Central memory CD4-positive, alpha-beta T cell (primary cell): ENCODE measurements at places on chromosomes 5 and 9.

GRCh38 chr5:126826619-126827215 lies 49.8 kb downstream of the LMNB1 start:
- DNase-seq: no peak

DNA sequence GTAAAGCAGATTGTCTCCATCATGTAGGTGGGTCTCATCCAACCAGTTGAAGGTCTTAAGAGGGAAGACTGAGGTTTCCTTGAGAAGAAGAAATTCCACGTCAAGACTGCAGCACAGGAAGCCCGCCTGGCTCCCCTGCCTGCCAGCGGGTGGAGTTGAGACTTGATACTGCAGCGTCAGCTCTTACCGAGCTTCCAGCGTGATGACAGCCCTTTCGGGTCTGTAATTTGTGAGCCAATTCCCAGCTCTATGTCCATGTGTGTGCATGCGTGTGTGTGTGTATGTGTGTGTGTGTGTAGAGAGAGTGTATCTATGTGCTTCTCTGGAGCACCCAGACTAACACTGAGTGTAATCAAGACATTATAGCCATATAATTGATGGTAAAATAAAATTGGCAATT lies 379.7 kb upstream of the IRX2 start:
- DNase-seq: no peak

GRCh38 chr9:124665391-124666058 lies 105.6 kb downstream of the NR6A1 start:
- DNase-seq: no peak

GRCh38 chr9:86687788-86688187 lies 259.5 kb downstream of the GAS1 start:
- DNase-seq: no peak

DNA sequence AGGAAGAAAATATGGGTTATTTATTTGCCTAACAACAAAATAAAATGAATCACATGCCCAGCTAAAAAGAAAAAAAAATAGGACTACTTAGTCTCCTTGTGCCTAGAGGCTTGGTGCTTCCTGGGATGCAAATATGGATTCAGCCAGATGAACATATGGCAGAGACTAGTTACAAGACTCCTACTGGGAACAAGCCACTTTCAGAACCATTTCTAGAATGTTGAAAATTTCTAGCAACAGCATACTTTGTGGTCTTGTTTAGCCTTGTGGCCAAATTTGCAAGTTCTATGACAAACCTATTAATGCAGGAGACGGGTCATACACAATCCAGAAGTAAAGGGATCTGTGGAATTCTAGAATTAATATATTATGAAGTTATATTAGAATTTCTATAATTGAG lies 198.7 kb downstream of the CHSY3 start:
- DNase-seq: no peak

GRCh38 chr9:81237565-81238231 lies 451.6 kb downstream of the TLE1 start:
- no peak for DNase-seq

DNA sequence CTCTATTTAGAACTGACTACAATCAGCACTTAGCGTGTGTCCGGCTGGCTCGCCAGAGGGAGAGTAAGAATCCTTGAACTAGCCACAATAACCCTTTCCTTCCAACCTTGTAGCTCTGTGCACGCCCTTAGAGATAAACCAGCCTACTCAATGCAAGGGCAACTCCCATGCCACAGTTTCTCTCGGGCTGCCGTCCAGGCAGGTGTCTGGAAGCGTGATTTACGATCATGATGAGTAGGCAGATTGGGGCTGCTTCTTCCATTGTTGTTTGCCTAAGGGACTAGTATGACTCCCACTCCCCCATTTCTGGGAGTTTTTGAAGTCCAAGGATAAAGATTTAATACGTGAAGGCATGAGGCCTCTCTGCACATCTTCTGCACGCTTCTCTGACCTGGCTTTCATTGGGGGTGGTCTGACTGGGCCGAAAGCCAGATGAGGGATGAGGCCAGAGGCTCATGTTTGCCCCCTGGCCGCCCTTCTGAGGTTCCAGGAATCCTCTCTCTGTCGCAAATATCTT lies 134.0 kb upstream of the MYO10 start:
- DNase-seq: no peak

- DNase-seq: no peak
These were observed 2.5 kb downstream of the CENPP start for GRCh38 chr9:92328225-92328624.

GRCh38 chr9:94690344-94690743 lies 36.2 kb upstream of the AOPEP start:
- DNase-seq: no peak

DNA sequence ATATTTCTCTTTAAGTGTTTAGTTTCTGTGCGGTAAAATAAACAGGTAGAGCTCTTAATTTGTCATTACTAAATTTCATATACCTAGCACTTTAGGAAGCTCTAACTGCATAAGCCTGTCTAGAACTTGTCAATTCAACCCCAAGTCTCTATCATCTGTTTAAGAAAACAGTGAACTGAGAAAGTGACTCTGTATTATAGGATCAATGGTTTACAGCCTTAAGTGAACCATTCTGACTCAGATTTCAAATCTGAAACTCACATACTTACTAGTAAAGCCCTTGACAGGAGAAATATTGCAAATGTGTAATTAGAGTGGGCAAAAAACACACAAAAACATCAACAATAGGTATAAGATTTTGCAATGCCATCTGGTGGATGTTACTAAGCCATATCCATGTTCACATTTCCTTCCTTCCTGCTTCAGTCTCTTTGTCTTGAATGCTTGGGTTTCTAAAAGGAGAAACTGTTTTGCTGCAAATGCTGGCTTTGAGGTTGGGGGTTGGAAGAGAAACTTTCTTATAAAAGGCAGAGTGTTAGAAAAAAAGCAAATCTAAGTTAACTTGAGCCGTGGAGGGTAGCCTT lies 101.8 kb downstream of the DOCK8 start:
- DNase-seq: no peak

- DNase-seq: no peak
These were observed 45.2 kb downstream of the NEK6 start for GRCh38 chr9:124302921-124303320.

- DNase-seq: no peak
These were observed 38.6 kb downstream of the RANBP6 start for GRCh38 chr9:5976674-5977397.

DNA sequence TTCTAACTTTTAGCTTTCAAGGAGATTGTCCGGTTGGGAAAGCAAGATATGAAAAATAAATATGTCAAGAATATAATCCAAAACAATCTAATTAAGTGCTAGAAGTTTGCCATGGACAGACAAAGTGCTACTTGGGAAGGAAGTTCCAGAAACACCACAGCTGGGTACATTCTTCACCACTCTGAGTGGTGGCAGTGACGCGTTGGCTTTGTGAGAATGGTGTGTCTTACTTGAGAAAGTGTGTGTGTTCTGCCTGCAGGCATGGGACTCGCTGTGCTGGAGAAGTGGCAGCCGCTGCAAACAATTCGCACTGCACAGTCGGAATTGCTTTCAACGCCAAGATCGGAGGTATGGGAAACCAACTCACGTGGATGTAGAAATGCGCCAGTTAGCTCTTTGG lies 177.2 kb downstream of the PCSK5 start:
- no peak for DNase-seq

DNA sequence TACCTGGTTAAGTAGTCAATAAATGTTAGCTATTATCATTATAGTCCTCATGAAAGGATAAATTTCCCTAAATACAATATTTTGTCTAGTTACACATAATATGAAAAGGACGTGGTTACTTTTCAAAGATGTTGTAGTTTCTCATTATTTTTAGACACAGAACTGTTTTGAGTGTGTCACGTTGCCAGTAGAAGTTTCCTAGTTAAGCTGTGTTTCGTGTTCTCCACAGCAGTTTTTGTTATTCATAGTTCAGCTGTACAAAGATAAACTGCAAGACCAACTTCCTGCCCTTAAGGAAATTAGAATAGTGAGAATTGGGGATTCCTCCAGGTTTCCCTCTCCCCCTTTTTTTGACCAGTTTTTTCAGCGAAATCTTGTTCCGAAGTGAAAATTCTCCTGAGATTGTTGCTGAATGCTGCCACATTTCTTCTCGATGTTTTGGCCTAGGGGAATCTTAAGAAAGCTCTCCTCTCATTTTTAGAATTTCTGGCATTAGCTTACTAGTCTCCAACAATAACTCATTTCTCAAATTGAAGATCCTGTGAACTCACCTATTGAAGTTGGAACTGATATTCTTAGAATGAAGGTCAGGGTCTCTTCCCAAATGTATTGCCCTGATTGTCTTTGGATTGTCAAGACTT lies 176.1 kb downstream of the PAM start:
- no peak for DNase-seq

DNA sequence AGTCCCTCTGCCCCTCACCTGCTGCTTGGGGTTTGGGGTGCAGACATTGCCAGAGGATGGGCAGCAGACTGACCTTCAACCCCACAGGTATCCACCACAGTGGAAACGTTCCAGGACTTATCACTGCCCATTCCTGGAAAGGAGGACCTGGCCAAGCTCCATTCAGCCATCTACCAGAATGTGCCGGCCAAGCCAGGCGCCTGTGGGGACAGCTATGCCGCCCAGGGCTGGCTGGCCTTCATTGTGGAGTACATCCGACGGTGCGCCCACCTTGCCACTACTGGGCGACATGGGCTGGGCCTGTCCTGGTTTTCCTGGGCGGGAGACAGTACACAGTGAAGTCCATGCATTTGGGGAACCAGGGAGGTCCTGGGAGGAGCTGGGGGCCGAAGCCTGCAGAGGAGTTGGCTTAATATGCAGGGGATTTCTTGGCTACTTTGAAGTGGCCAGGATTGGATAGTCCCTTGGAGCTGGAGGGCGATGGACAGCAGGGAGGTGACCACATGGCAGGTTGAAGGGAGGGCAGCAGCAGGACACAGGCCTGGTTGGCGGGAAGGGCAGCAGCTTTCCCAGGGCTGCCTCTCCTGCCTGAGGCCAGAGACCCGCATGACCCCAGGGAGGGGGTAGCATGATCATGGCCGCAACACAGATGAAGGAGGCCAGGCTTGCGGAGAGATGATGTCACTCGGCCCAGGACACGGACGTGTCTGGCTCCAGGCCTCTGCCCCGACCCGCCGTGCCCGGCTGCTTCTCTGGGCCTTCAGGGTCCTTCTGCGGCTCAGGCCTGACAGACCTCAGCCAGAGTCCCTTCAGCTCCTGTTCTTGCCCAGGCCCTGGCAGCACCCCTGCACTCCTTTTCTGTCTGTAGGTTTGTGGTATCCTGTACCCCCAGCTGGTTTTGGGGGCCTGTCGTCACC lies 34.6 kb downstream of the USP20 start:
- no peak for DNase-seq

DNA sequence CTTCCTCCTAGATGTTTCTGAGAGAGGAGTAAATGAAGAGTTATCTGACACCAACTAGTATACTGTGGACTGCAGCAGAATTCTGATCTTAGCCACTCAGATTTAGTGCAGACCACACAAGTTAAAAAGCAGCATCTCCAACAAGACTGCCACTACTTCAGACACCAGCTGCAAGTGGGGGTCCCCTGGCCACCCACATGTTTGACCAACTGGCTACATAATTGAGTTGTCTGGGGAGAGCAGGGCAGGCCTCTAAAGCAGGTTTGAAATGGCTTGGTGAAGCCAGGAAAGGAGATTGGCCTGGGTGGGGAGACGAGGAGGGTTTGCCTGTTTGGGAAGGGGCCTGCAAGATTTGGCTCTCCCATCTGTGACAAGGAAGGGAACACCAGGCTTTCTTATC lies 40.5 kb upstream of the FAM81B start:
- DNase-seq: no peak

GRCh38 chr5:162382839-162383238 lies 315.3 kb downstream of the GABRG2 start:
- DNase-seq: no peak

DNA sequence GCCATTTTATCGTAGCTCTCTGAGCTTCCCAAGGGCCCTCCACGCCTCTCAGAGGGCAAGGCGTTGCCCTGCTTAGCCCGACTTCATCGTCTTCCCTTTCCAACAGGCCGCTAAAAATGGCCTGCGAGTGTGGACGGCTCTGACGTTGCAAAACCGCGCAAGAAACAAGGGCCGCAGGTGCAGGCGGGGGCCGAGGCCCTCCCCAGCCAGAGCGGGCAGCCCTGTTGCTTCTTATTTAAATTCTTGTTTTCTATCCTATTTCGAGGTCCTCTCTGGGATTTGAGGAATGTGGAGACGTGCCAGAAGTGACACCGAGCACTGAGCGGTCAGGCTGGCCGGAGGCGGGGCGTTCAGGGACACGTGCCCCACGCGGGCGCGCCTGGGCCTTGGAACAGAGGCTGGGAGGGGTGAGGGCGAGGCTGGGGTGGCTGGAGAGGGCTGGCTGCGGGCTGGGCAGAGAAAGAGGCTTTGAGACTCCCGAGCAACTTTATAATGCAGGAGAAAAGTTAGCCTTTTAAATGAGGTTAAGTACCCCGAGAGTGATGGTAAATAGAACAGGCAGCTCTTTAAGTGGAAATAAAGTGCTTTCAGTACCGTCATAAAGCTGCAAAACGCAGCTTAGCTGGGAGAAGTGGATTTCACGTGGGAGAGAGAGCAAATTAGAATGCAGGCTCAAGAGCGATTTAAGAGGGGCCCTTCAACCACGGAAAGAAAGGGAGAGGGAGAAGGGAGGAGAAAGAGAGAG lies 243.6 kb downstream of the AUH start:
- DNase-seq: no peak
